ENCODE measurements at places on chromosomes 5 and 9. TPM values are rescaled to one million over a fixed set of nuclear protein-coding genes. Genes with fewer than 3 reads are reported as not detected.
A peak's percentile ranks its signal among the peaks of the same experiment; 100 is the strongest.

GRCh38 chr5:172078726-172079345 is 72.4 kb upstream of the FBXW11 start:
- DNase-seq: no peak

TRIM32 gene
- 20.1 TPM for total RNA-seq

EQTN gene
- total RNA-seq: 1.4 TPM

BICD2 gene
- total RNA-seq: 38.7 TPM

DNA sequence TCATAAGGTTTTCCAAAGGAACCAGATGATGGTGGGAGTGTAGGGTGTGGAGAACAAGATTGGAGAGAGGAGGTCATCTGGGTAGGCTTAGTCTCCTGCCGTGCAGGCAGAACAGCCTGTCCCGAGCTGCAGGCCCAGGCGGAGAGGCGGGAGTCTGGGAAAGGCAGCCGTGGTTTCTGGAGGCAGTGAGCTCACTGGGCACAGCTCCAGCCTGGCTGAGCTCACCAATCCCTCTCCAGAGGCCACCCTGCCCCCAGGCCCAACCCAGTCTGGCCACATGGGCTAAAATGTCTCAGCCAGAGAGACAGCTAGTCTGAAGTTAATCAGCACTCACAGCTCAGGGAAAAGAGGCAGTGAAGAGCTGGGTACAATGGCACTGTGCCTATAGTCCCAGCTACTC is 12.3 kb downstream of the P4HA2 start:
- no peak for DNase-seq

DNA sequence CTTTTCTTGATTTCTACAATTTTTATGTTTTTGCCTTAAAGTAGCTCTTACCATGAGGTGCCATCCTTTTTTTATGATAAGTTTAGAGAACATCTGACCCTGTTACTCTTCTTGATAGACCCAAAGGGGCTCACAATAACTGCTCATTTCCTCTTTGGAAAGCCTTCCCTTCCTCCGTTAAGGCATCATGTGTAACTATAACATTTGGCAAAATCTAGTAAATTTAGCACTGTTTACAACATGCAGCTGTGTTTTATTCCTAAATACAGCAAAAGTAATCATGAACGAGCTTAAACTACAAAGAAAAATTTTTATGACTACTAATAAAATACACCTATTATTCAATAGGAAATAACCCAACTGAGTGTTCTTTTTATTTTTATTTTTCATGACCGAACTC is 705.1 kb downstream of the MAT2B start:
- DNase-seq: no peak

DNA sequence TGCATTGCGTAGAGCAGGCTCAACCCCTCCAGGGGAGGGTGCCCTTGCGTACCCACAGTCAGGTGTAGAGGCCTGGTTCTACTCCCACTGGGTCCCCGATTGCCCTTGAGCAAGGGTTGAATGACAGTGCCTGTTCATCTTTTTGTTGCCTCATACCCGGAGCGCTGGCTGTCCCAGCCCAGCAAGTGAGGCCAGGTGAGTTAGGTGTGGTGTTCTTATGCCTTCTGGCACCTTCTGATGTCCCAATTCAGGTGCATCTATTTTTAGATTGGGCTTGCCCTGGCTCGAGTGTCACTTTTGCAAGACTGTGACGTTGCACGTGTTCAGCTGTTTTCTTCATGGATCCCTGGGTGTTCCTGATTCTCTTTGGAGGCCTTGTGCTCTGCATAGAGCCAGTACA is 257.8 kb downstream of the GOLPH3 start:
- no peak for DNase-seq

DNA sequence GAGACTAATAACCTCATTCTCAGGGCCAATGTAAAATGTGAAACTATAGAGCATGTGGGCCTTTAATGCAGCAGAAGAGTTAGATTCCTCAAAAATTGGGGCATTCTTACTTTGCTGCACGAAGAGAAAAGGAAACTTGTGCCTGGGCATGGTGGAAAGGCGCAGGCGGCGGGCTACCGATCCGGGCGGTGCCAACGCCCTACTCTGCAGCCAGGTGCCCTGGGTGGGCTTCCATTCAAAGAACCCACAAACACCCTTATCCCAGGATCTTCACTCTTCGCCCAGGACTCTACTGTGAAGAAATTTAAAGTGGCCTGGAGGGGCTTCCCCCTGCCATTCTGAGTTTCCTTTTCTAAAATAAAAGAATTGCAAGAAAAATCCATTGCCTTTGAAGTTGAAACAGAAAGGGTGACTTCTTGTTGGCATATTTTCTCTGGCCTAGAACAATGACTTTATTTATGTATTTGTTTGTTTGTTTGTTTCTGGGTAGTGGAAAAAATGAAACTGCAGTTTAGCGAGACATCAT is 124.9 kb downstream of the TMEM161B start:
- no peak for DNase-seq

UNC13B gene
- total RNA-seq: 46.1 TPM

NFIL3 gene
- 11.8 TPM for total RNA-seq

PHYHD1 gene
- total RNA-seq: 20.0 TPM

GRCh38 chr5:54296386-54296785 is 14.0 kb downstream of the ARL15 start:
- no peak for DNase-seq

DNA sequence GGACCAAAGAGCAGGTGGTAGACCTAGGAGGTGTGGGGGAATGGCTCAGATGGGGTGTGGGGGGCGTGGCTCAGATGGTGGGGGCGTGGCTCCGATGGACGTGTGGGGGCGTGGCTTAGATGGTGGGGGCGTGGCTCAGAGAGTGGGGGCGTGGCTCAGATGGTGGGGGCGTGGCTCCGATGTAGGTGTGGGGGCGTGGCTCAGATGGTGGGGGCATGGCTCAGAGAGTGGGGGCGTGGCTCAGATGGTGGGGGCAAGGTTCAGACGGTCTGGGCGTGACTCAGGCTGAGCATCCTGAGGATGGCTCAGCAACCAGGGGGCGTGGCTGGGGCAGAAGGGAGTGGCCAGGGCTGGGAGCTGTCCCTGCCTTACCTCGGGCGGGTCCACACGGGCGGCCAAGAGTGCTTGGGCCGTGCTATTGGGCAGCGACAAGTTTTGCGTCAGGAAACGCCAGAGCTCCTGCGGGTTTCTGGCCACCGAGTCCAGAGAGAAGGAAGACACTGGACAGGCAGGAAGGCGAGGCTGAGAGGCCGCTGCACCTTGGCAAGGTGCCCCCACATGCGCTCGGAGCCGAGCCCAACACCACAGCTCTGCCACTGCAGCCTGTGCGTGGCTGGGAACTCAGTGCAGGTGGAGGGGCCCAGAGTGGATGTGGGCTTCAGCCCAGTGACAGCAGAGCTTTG is 5.9 kb downstream of the ABCA2 start:
- peak; percentile 98 for DNase-seq

DNA sequence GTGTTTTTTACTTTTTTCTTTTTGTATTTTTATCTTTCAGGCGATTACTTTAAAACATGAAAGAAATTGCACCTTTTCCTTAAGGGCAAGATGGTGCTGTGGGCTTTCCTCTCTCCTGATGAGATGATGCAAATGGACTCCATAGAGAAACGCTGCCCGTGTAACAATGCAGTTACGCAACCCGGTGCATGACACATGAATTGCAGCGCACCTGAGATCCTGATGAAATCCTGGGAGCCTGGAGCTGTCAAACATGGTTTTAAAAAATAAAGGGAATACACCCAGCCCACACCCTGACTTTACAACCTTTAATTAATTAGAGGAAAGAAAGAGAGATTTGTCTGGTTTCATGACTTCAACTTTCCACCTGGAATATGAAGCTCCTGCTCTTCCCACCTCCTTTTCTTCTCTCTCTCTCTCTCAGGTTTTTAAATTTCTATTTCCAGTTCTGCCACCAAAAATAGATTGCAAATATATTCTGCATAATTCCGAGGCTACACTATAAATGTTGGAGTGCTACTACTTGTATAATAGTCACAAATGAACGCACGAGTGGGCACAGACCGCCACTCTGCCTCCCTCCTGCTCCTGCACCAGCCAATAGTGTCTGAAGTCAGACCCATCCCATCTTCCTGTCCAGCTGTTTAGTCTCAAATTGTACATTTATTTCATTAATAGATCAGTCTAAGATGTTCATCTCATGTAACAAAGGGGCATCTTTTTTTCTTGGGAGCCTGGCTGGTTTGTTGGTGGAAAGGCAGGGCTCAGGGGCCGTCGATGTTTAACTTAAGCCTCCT is 179.1 kb downstream of the AUH start:
- no peak for DNase-seq

GRCh38 chr9:88890546-88890945 is 100.7 kb upstream of the S1PR3 start:
- no peak for DNase-seq

DNA sequence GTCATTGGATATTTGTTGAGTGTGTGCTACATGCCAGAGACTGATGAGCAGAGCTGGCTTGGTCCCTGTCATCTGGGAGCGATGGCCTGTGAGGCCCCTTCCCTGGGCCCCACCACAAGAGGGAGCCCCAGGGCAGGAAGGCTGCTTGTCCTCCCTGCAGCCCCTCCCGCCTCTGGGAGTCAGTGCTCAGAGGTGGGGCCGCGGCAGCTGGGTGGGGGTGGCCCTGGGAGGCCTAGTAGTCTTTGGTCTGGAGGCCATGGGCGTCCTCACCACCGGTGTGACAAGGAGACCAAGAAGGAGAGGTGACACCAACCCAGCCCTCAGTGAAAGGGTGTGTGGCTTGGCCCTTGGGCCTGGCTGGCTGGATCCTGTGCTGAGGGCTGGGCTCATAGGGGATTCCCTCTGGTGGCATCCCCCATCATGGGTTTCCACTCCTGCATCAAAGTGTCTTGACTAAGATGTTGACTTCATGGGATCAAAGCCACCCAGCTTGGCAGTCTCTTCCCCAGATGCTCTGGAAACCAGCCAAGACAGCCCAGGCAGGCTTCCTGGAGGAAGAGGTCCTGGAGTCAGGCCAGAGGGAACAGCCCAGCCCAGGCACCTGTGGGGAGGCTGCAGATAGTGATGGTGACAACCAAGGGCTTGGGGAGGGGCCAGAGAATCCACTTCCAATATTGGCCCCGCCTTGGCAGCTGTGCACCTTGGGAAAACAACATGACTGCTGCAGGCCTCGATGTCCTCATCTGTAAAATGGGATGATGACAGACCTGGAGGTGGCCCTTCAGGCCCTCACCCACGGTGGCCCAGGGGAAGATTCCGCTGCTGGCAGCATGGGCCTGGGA is 166.7 kb downstream of the GAPVD1 start:
- DNase-seq: peak; percentile 77

GRCh38 chr5:134436523-134437339 is 25.1 kb upstream of the CDKN2AIPNL start:
- no peak for DNase-seq

DNA sequence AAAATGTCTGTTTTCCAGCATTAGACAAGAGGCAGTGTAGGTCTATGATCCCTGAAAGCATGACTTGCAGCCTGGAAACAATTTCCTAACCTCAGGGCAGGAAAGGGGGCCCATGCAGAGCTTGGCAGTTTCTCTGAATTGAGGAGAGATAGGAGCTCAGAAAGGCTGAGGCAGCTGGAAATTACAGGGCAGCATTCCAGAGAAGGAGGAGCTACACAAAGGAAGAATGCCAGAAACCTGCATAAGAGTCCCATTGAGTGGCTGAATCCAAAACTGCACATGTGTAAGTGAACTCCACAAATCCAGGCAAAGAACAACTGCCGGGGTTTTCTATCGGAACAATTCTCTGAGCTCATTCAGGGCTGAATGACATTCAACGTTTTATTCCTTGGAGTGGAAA is 346.8 kb downstream of the PIK3R1 start:
- no peak for DNase-seq

DNA sequence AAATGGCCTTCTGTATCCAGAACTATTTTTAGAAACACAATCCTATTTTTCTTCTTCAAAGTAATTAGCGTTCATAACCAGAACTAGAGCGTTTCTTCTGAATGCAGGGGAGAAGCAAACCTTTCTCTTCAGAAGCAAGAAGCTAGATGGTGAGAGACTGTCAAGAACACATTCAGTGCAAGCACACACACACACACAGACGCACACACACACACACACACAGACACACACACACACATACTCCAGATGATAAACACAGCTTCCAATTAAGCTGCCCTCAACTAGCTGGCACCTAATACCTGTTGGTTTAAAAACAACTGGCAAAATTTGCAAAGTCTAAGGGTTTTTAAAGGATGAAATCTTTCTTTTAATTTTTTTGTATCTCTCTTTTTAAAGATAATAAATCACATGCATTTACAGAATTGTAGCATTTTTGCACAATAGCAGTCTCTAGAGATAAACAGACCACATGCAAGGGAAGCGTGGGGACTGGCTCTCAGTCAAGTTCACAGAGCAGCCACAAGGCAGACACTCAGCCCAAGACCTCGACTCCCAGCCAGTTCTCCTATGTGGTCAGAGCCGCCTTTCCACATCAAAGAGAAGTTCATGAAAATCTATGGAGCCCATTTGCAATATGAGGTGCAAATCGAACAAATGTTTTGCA is 138.5 kb downstream of the TTLL11 start:
- DNase-seq: no peak

DNA sequence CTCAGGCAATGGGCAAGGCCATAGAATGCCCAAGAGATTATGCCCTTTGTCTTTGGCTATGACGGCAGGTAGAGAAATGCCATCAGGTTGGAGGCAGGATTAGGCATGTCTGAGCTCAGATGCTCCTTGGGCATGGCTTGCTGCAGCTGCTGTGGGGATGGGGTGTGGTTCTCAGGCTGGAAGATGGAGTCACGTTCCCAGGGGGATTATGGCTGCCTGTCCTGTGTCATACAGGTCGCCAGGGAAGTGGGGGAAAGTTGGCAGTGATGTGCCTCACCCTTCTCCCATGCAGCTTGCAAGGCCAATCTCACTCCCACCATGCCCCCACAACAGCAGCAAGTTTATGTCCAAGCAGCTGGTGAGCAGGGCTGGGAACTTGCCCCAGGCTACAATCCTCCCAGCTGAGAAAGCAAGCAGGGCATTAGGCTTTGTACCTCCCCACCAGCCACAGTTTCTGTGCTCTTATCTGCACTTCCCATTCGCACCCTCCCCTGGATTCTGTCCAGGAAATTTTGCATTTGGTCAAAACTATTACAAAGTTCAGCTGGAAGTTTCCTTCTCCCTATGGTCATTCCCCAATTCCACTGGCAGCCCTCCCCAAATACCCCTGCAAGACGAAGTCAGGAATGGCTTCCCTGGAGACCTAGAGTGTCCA is 1788.0 kb upstream of the NUDT12 start:
- DNase-seq: no peak

SLC25A2 gene
- 0.24 TPM for total RNA-seq

TXNDC8 gene
- total RNA-seq: not detected

- DNase-seq: no peak
These were observed 14.9 kb downstream of the SEMA6A start for GRCh38 chr5:116559673-116560164.

DNA sequence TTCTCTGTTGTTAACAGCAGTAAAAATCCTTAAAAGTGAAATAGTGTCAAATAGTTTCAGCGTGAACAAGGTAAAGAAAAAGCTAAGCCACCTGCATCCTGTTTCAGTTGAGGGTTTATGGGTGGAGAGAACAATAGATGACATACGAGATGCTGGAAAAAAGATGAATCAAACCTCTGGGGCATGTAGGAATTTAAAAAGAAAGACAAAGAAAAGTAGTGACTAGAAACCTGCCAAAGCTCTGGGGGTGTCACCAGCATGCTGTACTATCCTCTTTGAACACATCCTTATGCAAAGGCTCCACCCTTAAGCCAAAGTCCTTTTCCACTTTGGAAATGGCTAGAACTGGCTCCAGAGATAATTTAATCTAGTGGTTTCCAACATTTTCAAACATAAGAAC is 22.2 kb downstream of the SCAI start:
- DNase-seq: no peak

HAVCR2 gene
- total RNA-seq: 0.25 TPM

COL5A1 gene
- 16.4 TPM for total RNA-seq
